ENCODE measurements at places on chromosomes 6 and 20.

DNA sequence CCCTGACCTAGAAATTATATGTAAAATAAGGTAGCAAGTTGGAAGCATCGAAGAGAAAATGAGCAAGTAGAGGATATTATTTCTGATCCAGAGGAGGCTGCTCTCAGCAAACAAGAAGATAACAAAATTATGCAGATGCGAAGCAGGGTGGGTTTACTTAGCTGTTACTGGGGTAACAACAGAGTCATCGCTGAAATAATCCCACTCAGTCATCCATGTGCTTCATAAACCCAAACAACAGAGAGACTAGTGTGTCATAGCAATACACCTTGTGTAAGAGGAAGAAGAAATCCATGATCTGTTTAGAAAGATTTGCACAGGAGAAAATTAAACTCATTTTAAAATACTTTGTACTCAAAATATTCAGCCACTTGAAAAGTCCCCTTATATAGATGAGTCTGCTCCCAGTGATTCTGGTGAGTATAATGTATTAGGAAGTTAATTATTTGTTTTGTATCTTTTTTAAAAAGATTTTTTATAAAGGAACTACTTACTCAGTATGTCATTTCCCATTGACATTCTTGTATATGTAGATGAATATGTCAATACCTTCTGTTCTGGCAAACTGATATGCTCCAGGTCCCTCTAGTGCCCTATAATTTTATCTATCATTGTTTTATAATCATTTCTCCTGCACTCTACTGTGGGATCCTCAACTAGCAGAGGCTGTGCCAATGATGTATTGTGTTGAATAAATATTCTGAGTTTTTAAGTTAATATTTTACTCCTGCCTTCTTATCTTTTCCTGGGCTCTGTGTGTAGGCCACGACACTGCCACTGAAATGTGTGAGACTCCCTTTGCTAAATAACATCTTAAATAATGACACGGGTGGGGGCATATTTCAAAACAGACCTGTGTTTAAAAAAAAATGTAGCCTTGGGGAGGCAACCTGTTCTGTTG, 8.6 kb upstream of the HIVEP2 start:
- DNase-seq, result no peak

DNA sequence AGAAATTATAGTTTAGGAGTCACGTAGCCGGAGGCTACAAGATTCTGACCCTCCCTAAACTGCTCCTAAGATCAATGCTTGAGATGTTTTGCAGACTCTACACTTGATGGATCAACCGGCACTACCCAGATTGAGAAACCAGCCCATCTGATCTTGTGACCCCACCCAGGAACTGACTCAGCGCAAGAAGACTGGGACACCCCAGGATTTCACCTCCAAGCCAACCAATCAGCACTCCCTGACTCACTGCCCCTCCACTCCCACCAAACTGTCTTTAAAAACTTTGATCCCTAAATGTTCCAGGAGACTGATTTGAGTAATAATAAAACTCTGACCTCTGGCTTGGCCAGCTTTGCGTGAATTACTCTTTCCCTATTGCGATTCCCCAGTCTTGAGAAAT, 99.8 kb downstream of the OPRM1 start:
- no peak for DNase-seq

DNA sequence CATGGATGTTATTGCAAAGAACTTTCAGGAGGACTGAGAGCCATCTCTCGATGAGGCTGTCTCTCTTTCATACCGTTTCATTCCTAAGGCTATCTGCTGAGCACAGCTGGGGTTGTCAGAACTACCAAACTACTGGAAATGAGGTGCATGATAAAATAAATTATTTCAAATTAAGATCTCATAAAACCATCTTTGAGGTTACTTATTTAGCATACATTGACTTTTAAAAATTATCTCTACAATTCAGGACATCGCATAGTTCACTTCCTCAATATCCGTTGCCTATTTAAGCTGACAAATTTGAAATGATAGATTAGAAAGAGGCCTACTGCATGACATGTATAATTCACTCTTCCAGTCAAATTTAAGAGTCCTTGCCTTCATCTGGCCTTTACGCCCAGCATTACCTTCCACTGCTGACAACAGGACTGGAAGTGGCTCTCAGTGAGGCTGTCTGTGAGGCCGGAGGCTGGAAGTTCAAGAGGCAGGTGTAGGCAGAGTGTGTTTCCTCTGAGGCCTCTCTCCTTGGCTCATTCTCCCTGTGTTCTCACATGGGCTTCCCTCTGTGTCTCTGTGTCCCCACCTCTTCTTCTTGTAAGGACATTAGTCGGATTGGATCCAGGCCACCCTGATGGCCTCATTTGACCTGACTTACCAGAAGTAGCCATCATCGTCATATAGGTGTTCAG, 12.8 kb upstream of the DUSP22 start:
- no peak for DNase-seq

- no peak for DNase-seq
Observed at GRCh38 chr6:148657048-148657447, 89.8 kb upstream of the UST start.

GRCh38 chr20:21569586-21569985, 55.7 kb upstream of the NKX2-2 start:
- DNase-seq, result no peak

DNA sequence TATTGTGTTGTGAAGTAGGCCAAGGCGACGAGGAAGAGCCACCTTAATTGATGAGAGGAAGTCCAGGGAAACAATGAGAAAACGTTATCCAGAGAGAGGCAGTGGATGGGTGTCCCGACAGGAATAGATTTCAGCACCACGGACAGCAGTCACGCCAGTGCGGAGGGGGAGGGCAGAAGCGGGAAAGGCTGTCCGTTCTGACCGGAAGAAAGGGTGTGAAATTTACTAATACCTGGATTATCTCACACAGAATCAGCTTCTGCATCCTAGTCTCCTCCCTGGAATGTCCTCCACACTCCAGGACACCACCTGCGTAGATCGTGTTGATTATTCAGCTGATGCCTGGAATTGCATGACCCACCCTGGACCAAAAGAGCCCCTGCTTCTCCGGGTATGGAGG, 7.4 kb upstream of the BPIFA3 start:
- DNase-seq, result peak; percentile 42

DNA sequence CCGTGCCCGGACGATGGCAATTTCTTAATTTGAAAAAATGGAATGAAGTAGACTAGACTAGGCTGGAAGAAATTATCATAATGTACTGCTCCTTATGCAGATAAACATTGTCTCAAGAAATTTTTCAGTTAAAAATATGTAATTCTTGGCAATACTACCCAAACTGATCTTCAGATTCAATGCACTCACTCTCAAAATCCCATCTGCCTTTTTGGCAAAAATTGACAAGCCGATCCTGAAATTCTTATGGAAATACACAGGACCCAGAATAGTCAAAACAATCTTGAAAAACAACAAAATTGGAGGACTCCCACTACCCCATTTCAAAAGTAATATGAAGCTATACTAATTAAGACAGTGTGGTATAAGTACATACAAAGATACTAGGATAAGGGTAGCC, 19.0 kb downstream of the SLC23A2 start:
- DNase-seq, result no peak

DNA sequence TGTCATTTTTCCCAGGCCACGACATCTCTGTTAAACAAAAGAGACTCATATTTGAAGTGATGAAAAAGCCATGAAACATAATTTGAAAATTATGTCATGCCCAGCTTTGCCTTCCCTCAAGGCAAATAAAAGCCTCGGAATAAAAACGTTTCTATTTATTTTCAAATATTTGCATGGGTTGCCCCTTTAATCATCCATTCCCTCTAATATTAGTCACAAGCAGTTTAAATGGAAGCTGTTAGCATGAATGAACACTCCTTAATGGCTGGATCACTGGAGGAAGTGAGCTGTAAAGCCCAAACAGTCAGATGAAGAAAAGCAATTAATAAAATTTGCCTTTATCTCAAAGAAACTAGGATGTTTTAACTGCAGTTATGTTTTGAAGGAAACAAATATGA, 69.3 kb upstream of the STMND1 start:
- DNase-seq, result no peak

DNA sequence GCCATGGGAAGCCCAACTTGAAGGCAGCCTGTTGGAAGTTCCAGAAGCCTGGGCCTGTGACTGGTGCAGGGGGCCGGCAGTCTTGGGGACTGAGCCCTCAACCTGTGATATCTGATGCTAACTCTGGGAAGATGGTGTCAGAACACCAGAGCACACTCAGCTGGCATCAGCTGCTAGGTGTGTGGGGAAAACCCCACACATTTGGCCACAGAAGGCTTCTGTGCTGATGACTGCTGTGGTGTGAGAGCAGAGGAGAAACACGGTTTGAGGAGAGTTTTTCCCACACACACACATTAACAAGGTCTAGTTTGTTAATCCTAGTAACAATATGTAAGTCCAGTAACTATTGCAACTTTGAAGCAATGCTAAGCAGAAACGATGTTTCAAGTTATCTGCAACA, 78.0 kb downstream of the PSMB1 start:
- no peak for DNase-seq

DNA sequence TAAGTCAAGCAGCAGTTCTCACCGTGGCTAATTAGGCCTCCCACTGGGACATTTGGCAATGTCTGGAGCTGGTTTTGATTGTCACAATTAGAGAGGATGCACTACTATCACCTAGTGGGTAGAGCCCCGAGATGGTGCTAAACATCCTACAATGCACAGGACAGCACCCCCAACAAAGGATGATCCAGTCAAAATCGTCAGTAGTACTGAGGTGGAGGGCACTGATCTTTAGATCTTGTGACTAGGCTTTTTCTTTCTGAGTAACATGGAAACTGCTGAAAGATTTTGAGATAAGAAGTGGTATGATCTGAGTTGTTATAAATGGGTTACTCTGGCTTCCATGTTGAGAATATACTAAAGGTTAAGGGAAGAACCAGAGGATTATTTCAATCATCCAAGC, 12.0 kb downstream of the UBD start:
- no peak for DNase-seq

DNA sequence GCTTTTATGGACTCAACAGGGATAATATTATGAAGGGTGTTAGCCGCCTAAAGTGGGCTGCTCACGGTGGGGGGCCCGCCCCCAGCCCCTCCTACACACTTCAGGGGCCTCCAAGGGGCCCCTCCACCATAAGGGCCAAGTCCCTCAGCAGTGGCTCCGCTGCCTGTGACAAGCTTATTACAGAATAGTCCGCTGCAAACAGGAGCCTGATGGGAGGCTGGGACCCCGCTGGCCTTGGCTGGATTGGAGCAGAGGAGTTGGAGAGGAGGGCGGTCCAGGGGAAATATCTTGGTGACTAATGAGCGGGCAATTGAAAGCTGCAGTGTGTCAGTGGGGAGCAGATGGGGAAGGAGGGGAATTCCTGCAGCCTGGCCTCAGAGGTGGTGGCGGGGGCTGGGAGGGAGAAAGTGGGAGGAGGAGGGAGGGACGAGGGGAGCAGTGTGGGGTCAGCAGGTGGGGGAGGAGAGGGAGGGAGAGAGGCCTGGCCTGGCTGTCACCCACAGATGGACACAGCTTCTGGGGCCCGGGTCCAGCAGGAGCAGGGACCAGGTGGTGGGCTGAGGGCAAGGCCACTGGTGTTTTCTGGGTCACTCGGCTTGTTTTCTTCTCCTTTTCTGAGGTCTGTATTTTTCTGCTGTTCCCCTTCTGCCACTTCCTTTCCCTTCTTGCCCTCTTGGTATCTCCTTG, 57.6 kb upstream of the FOXP4 start:
- no peak for DNase-seq

DNA sequence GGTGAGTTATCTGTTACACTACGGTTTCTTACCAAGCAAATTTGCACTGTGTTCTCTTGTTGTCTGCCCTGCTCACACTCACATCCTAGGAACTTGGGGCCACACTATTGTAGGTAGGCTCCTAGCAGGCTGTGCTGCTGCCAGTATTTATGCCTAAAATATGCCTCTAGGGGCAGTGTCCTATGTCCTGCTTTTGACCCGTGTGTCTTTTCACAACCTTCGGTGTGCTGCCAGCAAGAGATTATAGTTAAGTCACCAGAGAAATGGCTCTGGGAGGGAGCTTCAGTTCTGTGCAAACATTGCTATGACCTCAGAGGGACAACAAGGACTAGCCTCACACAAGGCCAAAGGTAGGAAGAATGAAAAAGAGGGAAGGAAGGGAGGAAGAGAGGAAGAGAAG, 8.9 kb upstream of the TAAR5 start:
- peak; percentile 33 for DNase-seq

- no peak for DNase-seq
Observed at GRCh38 chr6:43271103-43271815, 26.8 kb upstream of the SLC22A7 start.

GRCh38 chr6:119174879-119175817, 96.7 kb upstream of the FAM184A start:
- DNase-seq, result no peak

DNA sequence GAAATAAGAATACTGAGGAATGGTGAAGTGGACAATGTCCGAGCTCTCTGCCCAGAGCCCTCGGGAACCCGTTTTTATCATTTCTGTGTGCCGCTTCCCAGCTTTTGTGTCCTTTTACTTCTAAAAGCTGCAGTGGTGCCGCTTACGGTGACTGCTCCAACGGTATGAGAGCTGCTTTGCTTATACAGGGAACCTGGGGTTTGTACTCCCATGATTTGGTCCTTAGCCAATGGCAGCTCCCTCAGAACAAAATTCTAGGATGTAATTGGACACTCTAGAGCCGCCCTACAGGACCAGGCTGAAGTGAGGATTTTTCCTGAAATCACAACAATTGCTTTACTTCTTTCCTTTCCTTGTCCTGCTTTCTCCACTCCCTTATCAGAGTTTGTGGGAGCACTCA, 24.2 kb upstream of the PCSK2 start:
- peak; percentile 47 for DNase-seq

DNA sequence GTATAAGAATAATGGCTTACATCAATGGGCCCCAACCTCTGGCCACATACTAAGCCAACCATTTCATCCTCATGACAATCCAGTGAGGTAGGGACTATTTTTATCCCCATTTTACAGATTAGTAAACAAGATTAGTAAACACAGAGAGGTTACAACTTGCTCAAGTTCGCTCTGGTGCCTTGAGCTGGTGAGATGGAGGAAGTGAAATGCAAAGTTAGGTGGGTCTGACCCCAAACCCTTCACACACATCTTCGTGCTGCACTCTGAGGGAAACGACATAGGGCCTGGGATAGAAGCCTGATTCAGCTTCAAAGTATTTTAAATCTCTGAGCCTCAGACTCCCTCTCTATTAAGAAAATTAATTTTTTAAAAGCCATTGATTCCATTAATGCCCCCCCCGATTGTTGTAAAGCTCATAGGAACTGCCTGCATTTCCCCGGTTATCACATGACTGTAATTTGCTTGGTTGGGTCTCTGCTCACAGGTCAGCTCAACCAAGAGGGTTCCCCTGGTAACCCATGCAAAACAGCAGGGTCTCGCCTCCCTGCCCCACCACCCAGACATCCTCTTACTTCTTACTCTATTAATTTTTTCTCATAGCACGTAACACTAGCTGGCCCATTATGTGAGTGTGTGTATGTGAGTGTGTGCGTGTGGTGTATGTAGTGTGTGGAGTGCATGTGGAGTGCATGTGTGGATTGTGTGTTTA, 221.2 kb downstream of the MAFB start:
- DNase-seq, result no peak

GRCh38 chr20:4726710-4727397, 5.1 kb downstream of the PRND start:
- DNase-seq, result no peak

GRCh38 chr20:62927128-62927705, 912 bp upstream of the DIDO1 start:
- no peak for DNase-seq

All from iPS DF 19.7 (cell line).